ENCODE measurements at places on chromosomes 7 and 10.

DNA sequence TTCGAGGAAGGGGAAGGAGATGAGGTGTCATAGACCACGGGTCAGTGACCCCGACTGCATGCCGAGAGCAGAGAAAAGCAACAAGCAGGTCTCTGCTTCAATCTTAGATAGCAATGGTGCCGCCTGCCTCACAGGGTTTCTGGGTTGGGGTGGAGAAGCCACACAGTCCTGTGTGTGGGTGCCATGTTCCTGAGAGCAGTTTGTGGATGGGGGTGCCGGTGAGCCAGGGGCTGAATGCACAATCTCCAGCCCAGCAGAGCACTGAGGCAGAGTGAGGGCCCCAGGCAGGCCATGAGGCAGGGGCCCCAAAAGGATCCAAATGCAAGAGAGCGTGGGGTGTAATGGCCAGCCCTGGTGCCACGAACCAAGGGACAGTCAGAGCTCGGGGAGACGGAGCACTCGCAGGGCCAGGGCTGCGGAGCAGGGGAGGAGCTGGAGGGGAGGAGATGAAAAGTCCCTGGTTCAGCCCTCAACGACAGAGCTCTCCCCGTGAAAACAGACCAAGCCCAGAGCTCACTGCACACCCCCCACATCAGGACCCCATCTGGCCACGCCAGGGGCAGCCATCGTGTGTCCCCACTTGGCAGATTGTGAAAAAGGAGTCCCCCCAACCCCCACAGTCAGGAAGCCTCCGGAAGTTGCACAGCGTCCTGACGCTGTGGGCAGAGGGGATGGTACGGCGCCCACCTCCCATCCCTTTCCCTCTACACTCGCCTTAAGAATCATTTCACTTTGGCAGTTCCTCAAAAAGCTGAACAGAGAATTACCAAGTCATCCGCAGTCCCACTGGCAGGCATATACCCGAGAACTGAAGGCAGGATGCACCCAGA, 19.9 kb downstream of the WDR86 start:
- DNase-seq, result no peak

- DNase-seq, result no peak
Observed at GRCh38 chr10:92690211-92690914, 608 bp downstream of the HHEX start.

GRCh38 chr7:124720195-124720594, 45.4 kb downstream of the GPR37 start:
- no peak for DNase-seq

DNA sequence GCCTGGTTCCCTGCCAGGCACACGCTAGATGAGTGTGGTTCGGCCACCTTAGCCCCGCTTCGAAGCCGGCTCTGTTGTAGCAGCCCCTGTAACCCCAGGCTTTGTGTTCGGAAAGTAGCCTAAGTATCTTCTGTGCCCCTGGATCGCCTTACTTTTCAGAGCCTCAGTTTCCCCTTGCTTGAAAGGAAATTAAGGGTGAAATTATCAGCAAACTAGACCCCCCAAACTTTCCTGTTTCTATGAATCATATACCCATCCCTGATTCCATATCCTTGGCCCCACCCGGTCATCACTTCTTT, 312 bp downstream of the PDCD11 start:
- DNase-seq, result no peak

GRCh38 chr7:34104992-34105391, 199.7 kb downstream of the BMPER start:
- DNase-seq, result no peak

DNA sequence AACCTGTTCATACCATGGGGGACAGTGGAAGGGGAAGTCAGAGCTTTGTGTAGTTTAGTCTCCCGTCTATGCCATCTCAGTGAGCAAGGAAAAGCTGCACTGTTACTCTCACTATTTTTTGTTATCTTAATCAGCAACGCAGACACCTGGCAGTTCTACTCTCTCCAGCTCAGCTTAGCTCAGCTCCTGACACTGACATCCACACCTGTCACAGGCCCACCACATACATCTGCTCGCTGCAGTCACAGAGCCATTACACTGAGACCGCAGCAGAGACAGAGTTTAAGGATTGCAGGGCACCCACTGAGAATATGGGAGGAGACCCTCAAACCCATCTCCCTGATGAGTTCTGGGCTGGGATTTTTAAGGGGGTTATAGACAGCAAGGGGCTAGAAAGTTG, 257.3 kb upstream of the AKR1E2 start:
- no peak for DNase-seq

- DNase-seq, result no peak
Observed at GRCh38 chr7:94658826-94659225, 2.9 kb upstream of the SGCE start.

- DNase-seq, result no peak
Observed at GRCh38 chr7:94898340-94898739, 9.1 kb upstream of the PPP1R9A start.

DNA sequence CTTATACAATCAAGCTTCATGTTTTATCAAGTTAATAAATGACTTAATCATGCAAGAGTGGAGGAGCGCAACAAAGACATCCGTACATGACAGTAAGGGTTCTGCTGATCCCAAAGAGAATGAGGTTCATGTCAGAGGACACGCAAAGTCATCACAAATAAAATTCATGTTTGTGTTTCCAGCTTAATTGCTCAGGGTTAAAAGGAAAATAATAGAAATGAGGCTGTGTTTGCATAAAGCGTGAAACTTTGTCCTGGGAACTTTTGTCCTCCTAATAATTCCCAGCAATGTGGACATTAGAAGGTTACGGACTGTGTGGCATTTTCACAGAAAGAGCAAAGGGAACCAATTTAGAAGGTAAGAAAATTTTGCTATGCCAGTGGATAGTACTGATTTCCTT, 237.3 kb downstream of the INHBA start:
- no peak for DNase-seq

DNA sequence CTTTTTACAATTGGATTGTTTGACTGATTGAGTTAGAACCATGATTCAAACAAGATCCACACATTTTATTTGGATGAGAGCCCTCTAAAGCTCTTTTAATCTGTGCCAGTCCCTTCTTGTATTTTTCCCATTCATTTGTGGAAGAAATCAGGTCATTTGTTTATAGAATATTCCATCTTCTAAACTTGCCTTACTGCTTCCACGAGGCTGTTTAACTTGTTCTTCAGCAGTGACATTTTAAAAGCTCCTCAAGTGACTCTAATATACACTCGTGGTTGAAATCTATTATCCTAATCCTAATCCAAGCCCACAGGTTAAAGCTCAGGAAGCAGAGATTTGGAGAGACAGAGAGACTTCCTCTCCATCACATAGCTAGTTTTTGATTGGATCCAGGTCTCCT, 155.4 kb upstream of the SVIL start:
- DNase-seq, result no peak

DNA sequence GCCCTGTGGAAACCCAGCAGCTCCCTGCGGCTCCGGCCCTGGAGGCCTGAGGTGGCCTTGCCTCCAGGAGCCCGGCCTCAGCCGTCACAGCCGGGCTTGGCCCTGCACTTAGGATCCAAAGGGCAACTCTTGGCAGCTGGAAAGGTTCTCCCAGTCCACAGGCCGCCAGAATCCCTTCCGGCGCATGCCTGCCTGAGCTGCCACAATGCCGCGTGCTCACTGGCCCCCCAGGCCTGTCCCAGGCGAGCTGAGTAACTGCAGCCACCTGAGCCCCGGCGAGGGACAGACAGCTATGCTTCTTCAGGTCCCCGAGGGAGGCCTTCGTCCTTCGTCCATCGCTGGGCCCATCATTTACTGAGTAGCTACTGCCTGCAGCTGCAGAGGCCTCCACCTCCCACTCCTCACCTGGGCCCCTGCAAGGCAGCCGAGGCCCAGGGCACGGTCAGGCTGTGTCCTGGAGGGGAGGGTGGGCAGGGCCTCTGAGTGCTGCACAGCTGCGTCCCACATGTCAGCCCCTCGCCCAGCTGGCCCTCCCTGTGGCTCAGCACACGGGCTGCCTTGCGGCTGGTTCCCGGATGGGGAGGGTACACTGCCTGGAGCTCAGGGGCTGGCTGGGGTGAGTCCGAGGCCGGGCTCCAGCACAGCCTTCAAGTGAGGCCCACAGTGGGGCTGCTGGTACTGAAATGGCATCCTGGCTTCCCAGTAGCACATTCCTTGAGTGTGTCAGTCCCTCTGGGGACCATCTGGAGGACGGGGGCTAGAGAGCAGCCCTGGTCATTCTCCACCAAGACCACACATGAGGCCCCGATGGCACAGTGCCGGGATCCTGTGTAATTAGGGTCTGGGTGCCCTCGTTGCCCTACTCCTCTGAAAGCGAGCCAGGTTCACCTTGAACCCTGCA, 172.5 kb downstream of the ELFN1 start:
- no peak for DNase-seq

GRCh38 chr7:26198133-26198780, 2.3 kb downstream of the HNRNPA2B1 start:
- peak; percentile 77 for DNase-seq

GRCh38 chr7:121000081-121000983, 11.8 kb downstream of the CPED1 start:
- DNase-seq, result no peak

DNA sequence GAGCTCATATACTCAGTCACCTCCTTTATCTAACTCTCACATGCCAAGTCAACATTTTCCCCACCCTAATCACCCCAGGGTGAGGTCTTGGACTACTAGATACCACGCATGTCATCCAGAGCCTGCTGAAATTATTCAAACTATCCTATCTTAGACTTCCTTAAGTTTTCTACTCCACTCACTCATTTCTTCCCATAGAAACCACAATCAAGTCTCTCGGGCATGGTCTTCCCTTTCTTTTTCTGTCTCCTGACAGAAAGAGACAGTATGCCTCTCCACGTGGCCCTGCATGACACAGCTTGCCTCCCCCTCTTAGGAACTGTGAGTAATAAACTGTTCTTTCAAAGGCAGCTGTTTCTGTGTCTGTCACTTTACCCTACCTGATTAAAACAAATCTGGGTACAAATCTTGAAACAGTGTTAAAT, 29.4 kb downstream of the TAS2R41 start:
- no peak for DNase-seq

GRCh38 chr7:70630818-70631457, 501.0 kb upstream of the GALNT17 start:
- no peak for DNase-seq

GRCh38 chr10:1406967-1407945, 330.1 kb downstream of the ADARB2 start:
- no peak for DNase-seq

DNA sequence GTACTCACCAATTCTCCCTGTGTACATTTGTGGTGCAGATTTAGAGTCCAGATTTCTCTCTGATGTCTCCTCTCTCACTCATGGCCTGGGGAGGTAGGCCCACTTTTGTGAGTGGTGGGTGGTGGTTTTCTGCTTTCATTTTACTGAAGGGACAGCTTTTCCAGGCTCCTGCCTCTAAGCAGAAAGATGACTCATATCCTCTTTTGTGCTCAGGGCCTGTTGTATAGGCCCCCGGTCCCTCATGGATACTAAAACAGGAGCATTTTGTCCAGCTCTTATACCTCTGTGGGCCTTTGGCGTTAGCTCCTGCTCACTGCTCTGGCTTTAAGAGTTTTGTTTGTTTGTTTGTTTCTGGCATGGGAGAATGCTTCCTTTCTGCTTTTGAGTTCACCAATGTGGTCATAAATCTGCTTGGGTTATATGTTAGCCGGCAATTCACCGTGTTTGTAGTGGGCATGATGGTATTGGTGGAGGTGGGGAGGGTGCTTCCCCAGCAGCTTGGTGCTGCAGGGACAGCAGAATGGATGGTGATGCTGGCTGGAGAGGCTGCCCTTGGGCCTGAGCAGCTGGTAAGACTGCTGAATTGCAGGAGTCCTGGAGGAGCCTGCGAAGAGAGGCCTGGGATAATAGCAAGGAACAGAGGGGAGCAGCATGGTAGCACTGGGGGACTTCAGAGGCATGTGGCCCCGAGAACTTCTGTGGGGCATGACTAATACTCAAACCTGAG, 468.7 kb downstream of the RPS24 start:
- DNase-seq, result peak; percentile 8

DNA sequence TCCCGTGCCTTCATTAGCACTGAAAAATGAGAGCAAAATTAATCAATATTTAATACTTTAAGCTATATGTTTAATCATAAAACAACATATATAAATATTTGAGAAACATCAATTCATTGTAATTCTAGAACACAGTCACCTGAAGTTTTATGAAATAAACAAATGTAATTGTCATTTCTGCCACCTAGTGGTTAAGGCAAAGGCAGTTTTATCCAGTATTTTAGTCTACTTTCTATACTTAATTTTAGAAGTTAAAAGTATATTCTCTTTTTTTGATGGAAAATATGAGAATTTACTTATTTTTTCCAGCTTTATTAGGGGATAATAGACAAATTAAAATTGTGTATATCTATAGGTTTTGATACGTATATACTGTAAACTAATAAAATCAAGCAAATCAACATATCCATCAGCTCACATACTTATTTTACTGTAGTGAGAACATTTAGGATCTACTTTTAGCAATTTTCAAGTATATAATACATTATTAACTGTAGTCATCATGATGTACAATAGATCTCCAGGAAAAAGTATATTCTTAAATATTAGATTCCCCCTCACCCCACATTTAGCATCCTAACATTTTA, 16.9 kb downstream of the PCGF6 start:
- peak; percentile 14 for DNase-seq

- no peak for DNase-seq
Observed at GRCh38 chr7:9149499-9150082, 716.2 kb downstream of the NXPH1 start.

DNA sequence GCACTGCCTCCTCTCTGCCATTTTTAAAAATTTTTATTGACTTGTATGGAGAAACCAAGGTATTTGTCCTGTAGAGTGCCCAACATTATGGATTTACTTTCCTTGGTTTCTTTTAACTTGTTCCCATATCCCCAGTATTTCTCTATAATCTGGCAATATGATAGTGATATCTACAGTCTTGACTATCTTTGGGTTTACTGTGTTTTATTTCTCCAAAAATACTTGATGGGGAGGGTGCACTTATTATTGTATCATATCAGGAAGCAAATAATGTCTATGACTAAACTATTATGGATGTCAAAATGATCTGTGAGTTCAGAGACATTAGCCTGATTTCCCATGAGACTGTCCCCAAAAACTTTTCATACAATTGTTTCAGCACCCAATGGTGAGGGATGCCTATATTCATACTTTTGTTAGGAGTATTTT, 6.6 kb downstream of the TFPI2 start:
- DNase-seq, result no peak
